ENCODE measurements at places on chromosomes 3 and 15.

DNA sequence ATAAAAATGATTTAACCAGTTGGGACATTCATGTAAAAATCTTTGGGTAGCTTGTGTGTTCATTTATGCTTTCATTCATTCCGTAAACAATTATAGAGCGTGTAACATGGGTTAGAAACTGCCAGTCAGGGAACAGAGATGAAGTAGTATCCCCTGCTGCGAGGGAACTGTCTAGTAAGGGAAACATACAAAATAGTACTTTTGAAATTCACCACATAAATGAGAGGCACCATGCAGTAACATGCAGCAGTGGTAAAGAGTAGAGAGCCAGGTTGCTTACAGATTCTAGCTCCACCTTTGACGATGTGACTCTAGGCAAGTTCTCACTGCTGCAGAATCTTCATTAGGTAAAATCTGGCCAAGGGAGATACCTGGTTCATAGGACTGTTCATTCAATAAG, 938 bp downstream of the DZIP3 start:
- no peak for DNase-seq

DNA sequence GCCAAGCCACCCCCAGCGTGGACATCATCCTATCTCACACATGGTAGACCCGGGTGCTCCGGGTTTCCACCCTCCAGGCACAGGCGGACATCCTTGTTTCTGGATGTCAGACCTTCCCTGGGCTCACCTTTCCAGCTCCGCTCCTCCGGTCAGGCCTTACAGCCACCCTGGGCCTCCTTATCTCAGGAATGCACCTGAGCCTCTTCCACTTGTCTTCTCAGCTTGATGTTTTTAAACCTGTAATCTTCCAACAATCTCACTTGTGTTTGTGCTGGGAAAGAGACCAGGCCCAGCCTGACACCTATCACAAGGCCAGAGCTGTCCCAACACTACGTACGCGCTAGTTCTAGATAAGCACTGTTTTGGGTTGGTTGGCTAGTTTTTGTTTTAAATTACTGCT, 53.9 kb downstream of the NIPA2 start:
- DNase-seq = no peak

DNA sequence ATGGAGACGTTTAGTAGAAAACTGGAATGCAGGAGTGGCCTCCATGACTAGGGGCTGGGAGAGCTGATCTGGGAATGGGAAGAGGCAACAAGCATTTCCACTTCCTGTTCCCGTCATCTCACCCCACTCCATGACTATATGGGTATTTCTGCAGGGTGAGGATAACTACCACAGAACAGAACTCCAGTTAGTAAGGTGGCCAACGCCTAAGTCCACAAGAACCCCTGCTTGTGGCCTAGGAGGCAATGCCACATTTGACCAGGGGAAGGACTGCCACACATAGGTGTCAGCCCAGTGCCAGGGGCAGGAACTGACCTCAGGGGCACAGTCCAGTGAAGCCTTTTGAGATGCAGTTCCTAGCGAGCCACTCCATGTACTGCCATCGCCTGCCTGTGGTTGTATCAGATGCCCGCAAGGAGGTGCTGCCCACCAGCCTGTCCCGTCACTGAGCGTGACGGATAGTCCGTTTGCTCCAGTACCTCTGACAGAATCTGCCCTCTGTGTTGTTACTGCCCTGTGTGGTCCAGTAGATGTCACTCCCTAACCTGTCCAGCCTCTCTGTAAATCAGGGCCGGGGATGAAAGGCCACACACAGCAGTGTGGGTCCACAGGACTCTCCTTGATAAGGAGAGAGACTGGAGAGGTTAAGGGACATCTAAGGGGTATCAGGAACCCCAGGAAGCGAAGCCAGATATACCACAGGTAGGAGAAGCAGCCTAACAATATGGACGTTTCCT, 3.5 kb upstream of the MTFMT start:
- DNase-seq = peak; percentile 56

GRCh38 chr3:17640466-17640865, 102.0 kb downstream of the TBC1D5 start:
- DNase-seq = no peak

GRCh38 chr3:59867185-59868002, 817.6 kb upstream of the CFAP20DC start:
- no peak for DNase-seq

GRCh38 chr3:25114532-25114931, 313.5 kb upstream of the RARB start:
- no peak for DNase-seq

GRCh38 chr15:28984421-28985315, 98.9 kb downstream of the APBA2 start:
- DNase-seq = peak; percentile 46

Data from activated CD8-positive, alpha-beta T cell treated with anti-CD3 and anti-CD28 coated beads, Interleukin-2, amount 10 ng/mL, durations not matched to agents 7 days and 5 days (primary cell).